ENCODE measurements at places on chromosomes 13 and 19.

- no peak for DNase-seq
Measured at GRCh38 chr19:16266586-16266942, 58.1 kb upstream of the KLF2 start.

GRCh38 chr13:73684286-73684685 is 449.9 kb downstream of the KLF12 start:
- DNase-seq = no peak

DNA sequence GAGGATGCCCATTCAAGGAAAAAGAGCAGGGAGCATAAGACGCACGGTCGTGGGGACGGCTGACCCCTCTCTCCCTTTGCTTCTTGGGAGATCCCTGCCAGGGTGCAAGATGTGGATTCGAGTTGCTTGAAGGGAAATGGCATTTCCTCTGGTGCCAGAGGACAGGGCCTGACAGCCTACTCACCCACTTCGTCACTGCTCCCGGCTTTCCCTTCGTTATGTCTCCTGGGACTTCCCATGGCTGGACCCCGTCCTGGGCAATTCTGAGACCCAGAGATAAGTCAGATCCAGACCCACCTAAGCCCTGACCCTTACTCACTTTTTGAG is 1.2 kb downstream of the TBC1D17 start:
- no peak for DNase-seq

GRCh38 chr19:2554856-2555255 is 78.9 kb downstream of the GADD45B start:
- no peak for DNase-seq

Measured in KG1 (cell line).